Fibroblast of the aortic adventitia (primary cell): ENCODE measurements at places on chromosomes 1 and 21. TPM values are rescaled to one million over a fixed set of nuclear protein-coding genes. Genes with fewer than 3 reads are reported as not detected.

DNA sequence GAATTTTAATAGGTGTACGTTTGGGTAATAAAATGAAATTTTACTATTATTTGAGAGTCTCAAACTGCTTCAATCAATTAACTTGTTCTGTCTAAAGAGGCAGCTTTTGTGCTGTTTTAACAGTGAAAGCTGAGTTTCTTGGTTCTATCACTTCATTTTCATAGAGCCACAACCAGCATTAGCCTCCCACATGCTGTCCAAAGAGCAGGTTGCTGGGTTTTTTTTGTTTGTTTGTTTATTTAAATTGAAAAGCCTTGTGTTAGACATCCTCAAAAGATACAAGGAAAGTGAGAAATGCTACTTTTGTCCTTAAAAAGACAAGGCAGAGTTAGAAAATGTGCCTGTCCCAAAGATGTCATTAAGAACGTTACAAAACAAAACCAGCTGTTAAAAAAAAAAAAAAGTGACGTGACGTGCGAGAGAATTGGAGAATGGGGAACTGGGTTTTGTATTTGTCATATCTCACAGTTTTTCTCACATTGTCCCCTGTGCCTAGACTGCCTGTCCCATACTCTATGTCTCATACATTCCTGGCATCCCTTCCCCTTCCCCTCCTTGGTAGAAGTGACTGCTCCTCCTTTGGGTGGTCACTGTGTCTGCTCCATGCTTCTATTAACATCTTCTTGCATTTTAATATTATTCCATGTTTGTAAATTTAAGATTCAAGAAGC lies 63.1 kb upstream of the CD34 start:
- DNase-seq: no peak

DNA sequence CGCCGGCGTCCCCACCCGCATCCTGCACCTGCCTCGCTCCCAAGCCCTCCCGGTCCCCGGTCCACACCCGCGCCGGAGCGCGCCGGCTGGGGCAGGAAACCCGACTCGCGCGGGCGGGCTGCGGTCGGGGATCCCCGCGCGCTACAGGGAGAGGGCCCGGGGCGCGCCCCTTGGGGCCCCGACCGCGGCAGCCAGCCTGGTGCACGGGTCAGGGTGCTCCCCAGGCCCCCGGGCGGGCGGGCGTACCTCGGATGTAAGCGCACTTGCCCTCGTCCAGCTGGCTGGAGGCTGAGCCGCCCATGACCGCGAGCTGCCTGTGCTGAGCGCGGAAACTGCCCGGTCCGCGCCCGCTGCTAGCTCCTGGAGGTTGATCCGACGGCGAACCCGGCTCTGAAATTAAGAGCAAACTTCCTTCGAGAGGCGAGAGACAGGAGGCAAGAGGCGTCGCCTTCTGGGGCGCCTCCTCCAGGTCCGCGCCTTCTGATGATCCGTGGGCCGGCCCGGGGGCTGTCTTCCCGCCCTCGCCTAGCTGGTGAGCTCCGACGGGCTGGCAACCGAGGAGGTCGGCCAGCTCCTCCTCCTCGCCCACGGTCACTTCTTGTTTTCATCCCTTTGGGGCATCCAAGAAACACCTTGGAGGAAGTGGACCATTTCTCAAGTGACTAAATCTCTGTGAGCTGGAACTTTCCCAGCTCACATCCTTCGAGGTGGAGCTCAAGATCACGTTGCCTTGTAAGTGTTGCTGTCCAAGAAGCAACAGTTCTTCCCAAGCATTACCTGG lies at the start of gene NIBAN1:
NIBAN1 (minus strand) TSS at position 453 of the 781 bp plus-strand sequence; CDS start at position 301, 152 bp downstream.
- peak; percentile 66 for DNase-seq

DNA sequence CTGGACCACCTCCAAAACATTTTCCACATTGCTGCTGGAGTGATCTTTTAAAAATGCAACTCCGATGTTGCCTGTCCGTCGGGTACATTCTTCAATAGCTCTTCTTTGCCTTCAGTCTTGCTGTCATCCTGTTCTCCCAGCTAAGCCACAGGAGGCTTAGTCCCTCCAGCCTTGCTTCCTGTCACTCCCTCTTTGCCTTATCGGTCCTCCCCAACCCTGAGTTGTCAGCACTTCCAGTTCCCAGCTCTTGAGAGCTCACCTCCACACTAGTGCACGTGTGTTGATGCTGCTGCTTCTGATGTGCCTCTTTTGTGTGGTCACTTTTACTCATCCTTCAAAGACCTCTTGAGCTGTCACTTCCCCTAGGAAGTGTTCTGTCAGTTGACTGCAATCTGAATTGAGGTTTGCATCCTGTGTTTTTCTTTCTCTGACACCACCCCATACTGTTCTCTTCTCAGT lies 15.3 kb downstream of the UCK2 start:
- peak; percentile 44 for DNase-seq

DNA sequence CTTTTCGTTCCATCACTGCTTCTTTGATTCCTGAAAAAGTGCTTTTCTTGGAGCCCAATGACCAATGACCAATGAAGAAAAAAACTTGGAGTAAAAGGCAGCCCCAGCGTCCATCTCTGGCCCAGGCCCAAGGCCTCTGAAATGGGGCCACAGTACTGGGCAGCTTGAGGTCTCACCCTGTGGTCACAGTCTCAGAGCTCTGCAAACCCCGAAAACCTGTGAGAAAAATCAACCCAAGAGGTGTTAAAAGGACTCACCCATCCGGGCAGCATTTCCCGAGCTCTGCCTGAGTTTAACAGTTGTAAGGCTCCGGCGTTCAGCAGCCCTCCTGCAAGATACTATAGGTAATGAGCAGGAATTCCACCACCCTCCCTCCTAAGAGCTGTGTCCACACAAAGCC lies 2.1 kb upstream of the EFHD2 start:
- no peak for DNase-seq

- DNase-seq: peak; percentile 25
Observed at GRCh38 chr1:243827206-243827605, 22.8 kb downstream of the AKT3 start.

DNA sequence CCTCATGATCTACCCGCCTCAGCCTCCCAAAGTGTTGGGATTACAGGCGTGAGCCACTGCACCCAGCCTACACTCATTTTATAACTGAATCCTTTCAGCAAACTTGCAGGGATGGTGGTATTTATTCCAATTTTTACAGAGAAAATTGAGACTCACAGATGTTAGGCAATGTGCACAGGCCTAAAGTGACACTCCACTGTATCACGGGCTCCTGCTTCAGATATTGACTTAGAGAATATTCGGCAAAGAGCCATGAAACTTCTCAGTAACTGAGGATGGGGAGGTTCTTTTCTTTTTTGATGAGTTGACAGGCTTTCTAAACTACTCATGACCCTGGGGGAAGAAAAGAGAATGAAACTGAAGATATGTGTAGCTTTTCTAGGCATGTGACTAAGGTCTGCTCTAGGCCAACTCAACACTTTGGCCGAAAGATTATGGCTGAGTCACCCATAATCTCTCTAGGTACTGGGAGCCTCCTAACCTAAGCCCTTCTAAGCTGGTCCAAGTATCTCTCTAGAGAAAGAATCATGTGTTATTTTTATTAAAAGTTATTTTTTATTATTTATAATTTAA lies 19.9 kb upstream of the PTCH2 start:
- DNase-seq: peak; percentile 93

- no peak for DNase-seq
Observed at GRCh38 chr1:79613046-79613445, 606.5 kb upstream of the ADGRL4 start.

DNA sequence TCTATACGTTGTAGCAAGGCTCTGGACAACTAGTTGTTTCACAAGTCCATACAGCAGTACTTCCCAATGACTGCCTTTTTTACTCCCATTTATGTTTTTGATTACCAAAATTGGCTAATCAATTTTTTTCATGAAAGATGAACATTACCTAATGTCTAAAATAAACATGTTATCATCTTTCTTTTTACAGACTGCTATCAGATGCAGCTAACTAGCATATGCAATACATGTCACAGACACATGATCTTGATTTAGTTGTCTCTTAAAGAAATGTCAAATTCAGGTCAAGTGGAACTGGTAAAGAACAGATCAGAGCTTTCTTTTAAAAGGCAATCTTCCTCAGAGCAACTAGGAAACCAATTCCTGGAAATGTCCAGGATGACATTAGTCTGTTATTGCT lies 630 bp upstream of the DBT start:
- no peak for DNase-seq

DNA sequence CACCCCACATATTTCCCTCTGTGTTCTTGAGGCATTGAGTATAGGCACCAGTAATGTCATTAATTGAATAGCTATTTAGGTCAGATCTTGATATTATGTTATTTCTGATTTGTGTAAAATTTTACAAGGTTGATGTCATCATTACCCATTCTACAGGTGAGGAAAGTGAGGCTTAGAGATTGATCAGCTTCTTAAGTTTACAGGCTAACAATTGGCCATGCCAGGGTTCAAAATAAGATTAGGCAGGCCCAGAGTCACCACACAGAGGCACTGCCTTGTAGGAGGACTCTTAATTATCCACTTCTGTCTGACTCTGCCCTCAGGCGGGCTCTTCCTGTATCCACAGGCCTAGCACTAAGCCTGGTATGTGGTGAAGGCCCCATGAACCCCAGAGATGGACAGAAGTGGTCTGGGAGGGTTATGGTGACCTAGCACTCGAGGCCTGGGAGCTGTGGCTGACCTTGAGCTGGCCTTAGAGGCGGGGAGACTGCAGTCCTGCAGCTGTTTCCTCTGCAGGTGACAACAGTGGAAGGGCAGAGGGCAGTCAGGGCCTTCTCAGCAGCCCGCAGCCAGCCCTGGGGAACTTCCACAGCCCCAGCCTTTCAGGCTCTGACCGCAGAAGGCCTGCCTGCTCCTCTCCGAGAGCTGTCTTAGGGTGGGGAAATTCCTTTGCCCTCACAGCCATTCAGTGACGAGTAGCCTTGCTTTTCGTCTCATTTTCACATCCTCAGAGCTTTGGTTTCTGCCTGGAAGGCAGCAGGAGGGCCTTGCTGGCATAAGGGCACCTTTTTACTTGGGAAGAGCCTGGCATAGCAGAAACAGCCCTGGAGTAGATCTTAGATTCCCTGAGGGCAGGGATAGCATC lies 12.2 kb downstream of the ZDHHC18 start:
- DNase-seq: no peak

DNA sequence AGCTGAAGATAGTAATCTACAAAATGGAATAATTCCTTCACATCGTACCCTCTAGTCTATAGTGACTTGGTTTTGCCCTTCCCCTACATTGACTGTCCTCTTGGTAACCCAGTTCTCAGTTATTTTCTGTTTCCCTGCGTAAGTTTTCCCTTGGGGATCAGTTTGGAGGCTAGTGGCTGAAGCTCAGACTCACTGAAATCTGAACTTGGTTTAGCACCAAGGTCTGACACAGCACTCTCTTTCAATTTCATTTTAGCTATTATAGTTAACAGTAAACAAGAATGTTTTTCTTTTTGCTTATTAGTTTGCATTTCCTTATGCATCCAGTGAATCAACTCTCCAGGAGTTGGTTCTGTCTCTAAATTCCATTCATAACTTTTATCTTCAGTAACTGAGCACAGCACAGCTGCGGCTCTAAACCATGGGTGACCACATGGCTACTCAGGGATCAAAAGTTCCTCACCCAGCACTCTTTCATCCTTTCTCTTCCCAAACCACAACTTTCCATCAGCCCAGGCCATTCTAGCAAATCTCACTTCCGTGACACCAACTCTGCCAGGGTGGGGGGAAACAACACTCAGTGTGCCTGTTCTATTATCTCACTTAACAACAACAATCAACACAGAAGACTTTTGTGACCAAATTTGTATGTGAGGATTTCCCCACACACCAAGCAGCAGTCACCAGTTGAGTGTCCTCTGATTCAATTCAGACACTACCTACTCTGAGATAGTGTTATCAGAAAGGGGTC lies 17.6 kb upstream of the IFI6 start:
- peak; percentile 52 for DNase-seq

- DNase-seq: no peak
Observed at GRCh38 chr1:18540136-18540765, 59.5 kb downstream of the KLHDC7A start.

DNA sequence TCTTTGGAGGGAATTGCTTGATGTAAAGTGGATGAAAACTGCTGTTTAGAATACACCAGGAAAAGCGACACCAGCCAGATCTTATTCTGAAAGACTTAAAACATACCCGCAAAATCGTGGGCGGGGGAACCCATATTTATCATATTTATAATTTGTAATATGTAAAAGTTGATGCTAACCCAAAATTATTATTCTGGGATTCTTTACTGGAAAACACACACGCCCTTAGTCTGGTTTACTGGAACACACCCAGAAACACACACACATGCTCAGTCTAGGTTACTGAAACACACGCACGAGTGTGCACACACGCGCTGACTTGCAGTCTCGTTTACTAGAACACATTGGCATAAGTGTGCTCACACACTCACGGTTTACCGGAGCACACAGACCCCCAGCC lies 32.5 kb downstream of the ATP5PO start:
- DNase-seq: no peak

DNA sequence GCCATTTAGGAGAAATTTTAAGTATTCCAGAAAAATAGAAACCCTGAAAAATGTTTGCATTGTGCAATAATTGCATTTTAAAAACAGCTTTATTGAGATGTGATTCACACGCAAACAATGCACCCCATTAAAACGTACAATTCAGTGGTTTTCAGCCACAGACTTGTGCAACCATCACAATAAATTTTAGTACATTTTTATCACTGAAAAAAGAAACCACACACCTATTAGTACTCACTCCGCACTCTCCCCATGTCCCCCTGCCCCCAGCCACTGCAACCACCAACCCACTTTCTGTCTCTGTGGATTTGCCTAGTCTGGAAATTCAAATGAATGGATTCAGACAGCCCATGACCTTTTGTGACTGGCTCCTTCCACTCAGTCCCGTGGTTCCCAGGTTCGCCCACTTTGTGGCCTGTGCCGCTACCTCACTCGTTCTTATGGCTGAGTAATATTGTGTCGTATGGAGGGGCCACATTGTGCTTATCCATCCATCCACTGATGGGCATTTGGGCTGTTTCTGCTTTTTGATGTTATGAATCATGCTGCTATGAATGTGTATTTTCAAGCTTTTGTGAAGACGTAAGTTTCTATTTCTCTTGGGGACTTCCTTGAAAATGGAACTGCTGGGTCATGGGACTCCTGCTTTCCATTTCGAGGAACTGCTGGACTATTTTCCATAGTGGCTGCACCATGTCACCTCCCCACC lies 147.7 kb upstream of the ARHGEF16 start:
- peak; percentile 77 for DNase-seq

- DNase-seq: no peak
Observed at GRCh38 chr1:221154932-221155331, 275.7 kb downstream of the HLX start.

GRCh38 chr21:45432575-45433255 lies 27.8 kb downstream of the COL18A1 start:
- peak; percentile 63 for DNase-seq

The TFF1 gene
- total RNA-seq: not detected in 2 replicates

The EFNA3 gene
- 0.90 TPM in 1 of 2 replicates, not detected in the other for total RNA-seq

The ABCG1 gene
- total RNA-seq: 0.08 and 0.09 TPM in 2 replicates

The NBPF10 gene
- 1.1 and 3.7 TPM in 2 replicates for total RNA-seq

The RPE65 gene
- not detected in 2 replicates for total RNA-seq

The KDF1 gene
- total RNA-seq: not detected in 2 replicates

The IFNLR1 gene
- 0.36 TPM in 1 of 2 replicates, not detected in the other for total RNA-seq
